Ureter (tissue), 1 donor: ENCODE measurements at places on chromosomes 5 and 9. TPM values are rescaled to one million over a fixed set of nuclear protein-coding genes. Genes with fewer than 3 reads are reported as not detected.

- no peak for DNase-seq
Measured at GRCh38 chr5:7856855-7857254, 5.9 kb upstream of the CFAP90 start.

DNA sequence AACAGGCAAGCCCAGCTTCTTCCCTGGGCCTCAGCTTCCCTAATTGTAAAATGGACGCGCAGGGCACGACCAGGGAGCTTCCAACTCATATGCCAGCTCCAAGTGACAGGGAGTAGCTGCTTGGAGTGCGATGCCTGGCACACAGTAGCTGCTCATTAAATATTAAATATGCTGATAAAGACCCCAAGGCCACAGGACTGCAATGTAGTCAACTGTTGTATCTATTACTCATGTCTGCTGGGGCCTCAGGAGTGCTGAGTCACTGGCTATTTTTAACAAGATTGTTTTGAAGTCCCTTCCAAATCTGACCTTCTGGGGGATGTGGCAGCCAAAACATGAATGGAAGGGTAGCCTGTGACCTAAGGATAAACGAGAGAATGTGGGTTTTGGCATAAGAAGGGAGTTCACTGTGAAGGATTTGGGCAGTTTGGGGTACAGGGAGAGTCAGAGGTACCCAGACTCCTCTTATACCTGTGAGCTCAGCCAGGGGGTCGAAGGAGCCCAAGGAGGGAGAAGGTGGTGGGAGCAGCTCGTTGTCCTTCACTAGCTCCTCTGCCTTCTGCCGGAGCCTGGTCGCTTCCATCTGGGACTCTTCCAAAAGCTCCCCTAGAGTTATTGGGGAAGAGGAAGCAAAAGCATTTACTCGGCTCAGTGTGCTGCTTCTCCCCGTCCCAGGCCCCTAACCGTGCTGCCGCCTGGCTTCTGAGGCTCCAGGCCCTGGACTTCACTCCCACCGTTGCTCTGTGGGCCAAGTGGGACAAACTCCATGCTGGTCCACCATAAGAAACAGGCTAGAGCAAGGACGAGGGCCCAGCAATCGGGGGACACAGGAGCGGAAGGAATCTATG lies 17.5 kb downstream of the TNIP1 start:
- DNase-seq = no peak

GRIN3A gene
- total RNA-seq = 0.05 TPM

KIF4B gene
- not detected for total RNA-seq

DNA sequence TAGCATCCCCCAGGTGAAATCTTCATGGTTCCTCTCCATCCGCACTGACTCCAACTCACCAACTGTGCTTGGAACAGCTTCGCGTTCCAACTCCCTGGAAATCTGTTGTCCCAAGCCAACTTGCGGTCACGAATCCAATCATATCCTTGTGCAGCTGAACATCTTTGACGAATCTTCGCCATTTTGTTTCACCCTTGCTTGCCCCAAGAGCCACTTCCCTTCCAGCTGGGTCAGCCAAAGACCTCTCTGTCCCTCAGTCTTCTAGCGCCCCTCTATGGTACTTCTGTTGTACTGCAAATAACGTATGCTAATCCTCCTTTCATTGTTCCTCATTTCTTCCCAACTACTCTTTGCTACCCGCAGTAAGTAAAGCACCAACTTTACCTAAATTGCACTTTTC lies 61.0 kb upstream of the TARS1 start:
- no peak for DNase-seq

MAPKAP1 gene
- total RNA-seq = 80.0 TPM

- no peak for DNase-seq
Measured at GRCh38 chr9:97384406-97385262, 27.3 kb upstream of the TDRD7 start.

GRCh38 chr9:16316911-16317817 lies 553.3 kb downstream of the BNC2 start:
- DNase-seq = no peak

GRCh38 chr9:135277219-135278201 lies 190.0 kb downstream of the OLFM1 start:
- no peak for DNase-seq

GRCh38 chr9:133643978-133644760 lies 8.0 kb downstream of the DBH start:
- DNase-seq = no peak

RASGRF2 gene
- 11.7 TPM for total RNA-seq

AIF1L gene
- 13.2 TPM for total RNA-seq

- DNase-seq = no peak
Measured at GRCh38 chr9:110728058-110728457, 59.5 kb downstream of the MUSK start.

GRCh38 chr5:41721516-41721915 lies 148.7 kb downstream of the OXCT1 start:
- no peak for DNase-seq

DNA sequence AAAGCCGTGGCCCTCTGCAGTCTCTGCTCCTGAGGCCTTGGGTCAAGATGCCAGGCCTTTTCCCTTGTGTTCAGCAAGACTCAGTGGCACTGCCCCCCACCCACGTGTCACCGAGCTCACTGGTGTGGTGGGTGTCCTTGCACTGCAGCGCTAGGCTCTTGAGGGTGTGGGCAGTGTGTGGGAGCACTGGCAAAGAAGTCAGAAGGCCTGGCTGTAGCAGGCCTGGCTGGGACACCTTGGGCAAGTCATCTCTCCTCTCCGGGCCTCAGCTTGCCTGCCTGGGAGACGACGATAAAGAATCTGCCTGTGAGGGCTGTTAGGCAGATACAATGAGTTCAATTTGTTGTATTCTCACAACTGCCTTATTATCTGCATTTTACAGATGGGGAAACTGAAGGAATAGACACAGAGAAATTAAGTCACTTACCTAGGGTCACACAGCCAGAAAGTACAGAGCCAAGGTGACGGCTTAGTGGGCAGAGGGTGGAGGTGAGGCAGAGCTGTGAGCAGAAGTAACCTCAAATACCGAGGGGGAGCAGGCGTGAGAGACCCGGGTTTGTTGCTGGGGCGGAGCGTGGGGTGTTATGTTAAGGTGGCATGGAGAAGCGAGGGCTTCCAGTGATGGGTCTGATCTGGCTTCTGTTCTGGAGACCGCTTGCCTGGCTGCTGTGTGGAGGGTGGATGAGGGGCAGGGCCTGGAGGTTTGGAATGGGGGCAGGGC lies 1.4 kb downstream of the TSPAN17 start:
- DNase-seq = no peak

BTNL8 gene
- total RNA-seq = not detected

GRCh38 chr9:87734106-87734505 lies 8.2 kb downstream of the CTSL start:
- no peak for DNase-seq

RLN2 gene
- 0.55 TPM for total RNA-seq

DNA sequence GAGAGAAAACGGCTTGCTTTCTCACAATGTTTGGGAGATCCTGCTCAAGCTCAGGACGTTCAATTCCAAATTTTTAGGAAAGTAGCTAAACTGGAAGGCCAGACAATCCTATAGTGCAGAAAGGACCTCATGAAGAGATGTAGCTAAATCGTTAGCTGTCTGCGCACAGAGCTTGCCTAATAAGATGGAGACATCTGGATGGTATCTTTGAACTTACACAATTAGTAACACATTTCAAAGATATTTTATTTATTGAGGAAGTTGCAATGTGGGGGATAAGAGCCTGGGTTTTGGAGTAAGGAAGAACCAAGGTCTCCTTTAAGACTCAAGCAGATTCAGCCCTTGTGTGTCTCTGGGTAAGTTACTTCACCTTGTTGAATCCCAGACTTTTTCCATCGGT lies 28.6 kb upstream of the RAB14 start:
- DNase-seq = no peak

DNA sequence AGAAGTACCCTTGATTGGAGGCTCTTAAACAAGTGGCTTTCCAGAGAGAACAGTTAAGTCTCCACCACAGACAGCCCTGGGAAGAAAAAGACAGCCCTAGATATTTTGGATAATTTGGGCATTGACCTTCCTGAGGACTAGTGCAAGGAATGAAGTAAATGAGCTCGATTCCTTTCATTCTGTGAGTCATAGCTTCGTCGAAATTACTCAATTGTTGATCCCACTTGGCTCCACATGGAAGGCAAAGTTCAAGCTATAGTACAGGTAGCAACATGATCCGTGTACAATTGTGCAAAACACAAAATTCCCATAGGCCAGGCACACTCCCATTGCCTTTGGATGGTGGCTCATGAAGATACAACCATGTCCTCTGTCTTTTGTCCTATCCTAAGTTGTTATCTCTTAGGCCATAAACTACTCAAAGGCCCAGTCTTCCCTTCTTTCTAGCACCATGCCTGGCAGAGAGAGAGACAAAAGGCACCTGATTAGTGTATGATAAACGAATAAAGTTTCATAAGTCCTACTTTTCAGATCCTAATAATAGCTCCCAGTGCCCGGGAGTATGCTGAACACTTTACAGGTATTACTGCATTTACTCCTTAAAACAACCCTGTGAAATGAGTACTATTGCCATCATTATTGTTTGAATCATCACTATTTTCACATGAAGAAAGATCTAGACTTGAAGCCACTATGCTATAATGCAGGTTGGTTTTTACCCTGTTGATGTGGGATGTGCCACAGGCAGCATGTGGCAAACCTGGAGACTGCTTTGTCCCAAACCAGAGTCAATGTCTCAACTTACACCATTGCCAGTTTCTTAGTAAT lies 116.7 kb upstream of the RANBP3L start:
- no peak for DNase-seq

DNA sequence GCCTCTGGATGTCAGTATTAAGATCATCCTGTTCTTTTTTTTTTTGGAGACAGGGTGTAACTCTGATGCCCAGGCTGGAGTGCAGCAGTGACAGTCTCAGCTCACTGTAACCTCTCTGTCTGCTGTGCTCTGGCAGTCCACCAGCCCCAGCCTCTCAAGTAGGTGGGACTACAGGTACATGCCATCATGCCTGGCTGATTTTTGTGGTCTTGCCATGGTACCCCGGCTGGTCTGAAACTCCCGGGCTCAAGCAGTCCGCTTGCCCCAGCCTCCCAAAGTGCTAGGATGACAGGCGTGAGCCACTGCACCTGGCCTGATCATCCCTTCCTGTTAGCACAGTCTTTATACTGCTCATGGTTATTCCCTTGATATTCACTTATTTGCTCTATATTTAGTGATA lies 3.5 kb downstream of the KDM4C start:
- no peak for DNase-seq

MED7 gene
- total RNA-seq = 15.8 TPM

GPR151 gene
- not detected for total RNA-seq

- no peak for DNase-seq
Measured at GRCh38 chr5:93582167-93582462, 907 bp upstream of the NR2F1 start.

DNA sequence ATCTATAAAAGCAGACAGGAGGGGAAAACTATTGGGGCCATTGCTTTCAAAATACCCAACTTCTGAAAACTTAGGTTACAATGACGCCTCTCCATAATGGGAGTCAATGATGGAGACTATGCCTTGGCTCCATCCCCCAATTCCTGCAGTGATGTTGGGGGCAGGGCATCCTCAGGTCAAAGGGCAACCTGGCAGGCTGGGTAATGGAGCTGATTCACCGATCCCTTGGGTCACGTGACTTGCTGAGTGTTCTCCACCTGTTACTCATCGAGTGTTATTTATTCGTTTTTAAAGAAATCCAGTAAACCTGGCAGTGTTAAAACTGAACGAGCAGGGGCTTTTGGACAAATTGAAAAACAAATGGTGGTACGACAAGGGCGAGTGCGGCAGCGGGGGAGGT lies 244.4 kb downstream of the FAM114A2 start:
- DNase-seq = no peak

DNA sequence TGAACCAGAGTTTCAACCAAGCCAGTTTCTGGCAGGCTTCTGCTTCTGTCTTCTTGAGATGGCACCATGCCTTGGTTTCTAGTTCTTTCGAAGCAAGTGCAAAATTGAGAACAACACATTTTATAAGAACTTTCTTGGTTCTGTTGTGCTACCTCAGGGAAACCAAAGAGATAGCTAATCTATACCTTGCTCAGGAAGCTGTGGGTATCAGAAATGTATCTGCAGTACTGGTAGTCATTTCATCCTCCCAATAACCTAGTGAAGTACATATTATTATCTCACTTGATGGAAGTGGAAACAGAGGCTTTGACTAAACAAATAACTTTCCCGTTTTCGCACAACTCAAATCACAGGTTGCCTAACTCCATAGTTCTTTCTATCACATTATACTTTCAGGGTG lies 246.6 kb downstream of the ENC1 start:
- DNase-seq = no peak

- DNase-seq = no peak
Measured at GRCh38 chr9:22044583-22044982, 35.5 kb upstream of the CDKN2B start.

INSL4 gene
- not detected for total RNA-seq

GARIN3 gene
- not detected for total RNA-seq

GRCh38 chr5:59813761-59814536 lies 79.6 kb downstream of the PDE4D start:
- DNase-seq = no peak

DNA sequence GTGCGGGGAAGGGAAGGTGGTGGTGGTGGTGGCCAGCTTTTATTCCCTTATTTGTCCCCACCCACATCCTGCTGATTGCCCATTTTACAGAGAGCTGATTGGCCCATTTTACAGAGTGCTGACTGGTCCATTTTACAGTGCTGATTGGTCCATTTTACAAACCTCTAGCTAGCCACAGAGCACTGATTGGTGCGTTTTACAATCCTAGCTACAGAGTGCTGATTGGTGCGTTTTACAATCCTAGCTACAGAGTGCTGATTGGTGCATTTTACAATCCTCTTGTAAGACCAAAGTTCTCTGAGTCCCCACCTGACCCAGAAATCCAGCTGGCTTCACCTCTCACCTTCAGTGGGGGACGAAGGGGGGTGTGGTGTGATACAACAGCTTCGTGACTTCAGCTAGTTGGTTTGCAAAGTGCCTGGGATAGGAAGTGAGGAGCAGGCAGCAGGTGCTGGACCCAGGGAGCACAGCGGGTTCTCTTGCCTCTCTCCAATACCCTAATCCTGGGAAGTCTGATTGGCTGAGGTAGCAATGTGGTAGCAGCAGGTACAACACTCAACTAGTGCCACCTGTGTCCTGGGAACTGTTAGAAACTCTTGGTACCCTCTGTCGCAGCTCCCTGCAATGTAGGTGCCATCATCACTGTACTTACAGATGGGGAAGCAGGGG lies 92.1 kb downstream of the BARX1 start:
- no peak for DNase-seq

FSTL4 gene
- 59.8 TPM for total RNA-seq

GRCh38 chr9:98402019-98402840 lies 146.8 kb upstream of the TBC1D2 start:
- no peak for DNase-seq

ABCA1 gene
- total RNA-seq = 33.4 TPM

PCDHA4 gene
- 1.5 TPM for total RNA-seq

- no peak for DNase-seq
Measured at GRCh38 chr5:149959406-149960236, 937 bp upstream of the SLC26A2 start.

GRCh38 chr9:134349936-134350335 lies 23.7 kb downstream of the RXRA start:
- no peak for DNase-seq

ZNF454 gene
- 4.9 TPM for total RNA-seq
